ENCODE measurements at places on chromosomes 6 and 20.
A peak's percentile ranks its signal among the peaks of the same experiment; 100 is the strongest.

DNA sequence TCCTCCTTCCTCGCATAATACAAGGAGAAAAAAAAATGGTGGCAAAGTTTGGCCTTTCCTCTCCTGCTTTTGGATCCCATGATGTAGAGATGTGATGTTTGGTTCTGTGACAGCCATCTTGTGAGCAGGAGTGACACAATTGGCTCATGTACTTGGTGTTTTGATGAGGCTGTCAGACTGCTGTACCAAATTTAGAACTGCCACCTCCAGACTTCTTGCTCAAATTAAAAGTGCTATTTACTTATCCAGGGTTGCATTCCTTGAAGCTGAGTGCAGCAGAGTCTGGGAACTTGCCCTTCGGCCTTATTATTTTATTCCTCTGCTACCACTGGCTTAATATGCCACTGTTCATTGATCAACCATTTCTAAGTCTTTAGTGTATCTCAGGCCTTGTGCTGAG, 21.9 kb downstream of the BCAS1 start:
- no peak for DNase-seq

- DNase-seq = no peak
Measured at GRCh38 chr20:16299897-16300296, 273.4 kb downstream of the KIF16B start.

GRCh38 chr6:87803791-87804190, 101.8 kb upstream of the AKIRIN2 start:
- no peak for DNase-seq

- DNase-seq = no peak
Measured at GRCh38 chr20:34524426-34524825, 8.2 kb downstream of the DYNLRB1 start.

DNA sequence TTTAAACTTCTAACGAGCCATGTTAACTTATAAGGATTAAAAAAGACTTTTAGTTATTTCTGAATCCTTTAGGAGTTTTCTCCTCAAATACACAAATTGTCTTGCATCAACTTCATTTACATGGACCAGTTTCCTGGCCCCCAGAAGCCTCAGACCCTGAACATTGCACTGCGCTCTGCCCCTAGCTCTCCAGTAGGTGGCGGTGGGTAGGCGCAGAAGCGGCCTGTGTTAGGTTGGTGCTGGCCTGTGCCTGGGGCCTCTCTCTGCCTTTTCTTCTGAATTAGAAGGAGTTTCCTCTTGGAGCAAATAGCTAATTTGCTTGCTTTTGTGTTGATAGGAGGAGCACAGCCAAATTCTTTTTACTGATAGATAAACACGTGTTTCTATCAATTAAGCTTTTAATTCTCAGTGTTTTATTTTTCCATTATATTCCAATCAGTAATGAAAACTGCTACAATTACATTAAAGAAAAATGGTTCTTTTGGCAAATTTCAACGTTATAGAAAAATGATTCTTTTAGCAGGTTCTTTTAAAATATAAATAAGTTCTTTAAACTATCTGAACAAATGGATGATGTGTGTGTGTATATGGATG, 44.4 kb downstream of the DTD1 start:
- peak; percentile 68 for DNase-seq

- DNase-seq = no peak
Measured at GRCh38 chr6:132482581-132482980, 30.3 kb downstream of the STX7 start.

GRCh38 chr20:61557621-61558020, 305.6 kb downstream of the CDH4 start:
- no peak for DNase-seq

DNA sequence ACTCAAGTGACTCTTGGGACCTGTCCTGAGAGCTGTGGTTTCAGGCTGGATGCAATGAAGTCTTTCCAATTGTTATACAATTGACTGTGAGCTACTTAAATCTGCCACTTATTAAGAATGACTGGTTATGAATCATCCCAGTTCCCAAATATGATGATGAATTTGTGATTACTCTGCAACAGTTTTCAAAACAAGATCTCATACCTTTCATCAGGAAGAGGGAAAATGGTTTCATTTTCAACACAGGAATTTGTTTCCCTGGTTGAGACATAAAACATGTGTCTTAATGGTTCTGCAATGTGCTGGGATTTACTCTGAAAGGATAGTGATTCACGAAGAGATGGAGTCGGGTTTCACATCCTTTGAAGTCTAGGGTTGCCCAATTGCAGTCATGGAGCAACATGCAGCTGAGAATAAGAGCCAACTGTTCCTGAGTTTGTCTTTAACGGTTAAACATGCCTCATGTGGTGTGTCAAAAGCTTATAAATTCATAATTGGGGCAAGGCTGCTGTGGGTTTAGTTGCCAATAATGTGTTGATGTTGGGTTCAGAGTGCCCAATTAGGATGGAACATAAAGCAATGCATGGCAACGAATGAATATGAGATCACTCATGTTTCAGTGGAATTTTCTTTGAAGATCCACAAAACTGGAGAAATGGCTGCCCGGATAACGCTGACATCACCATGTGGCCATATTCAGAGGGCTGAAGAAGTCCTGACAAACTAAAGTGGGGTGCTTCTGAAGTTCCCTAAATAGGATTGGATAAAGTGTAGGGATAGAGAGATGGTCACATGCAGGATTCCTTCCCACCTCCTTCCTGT, 41.0 kb downstream of the CYP24A1 start:
- no peak for DNase-seq

GRCh38 chr6:136846046-136846445, 23.7 kb downstream of the PEX7 start:
- DNase-seq = peak; percentile 84

GRCh38 chr6:132192631-132193030, 208.6 kb downstream of the MOXD1 start:
- DNase-seq = no peak

- no peak for DNase-seq
Measured at GRCh38 chr6:36823421-36824096, 15.7 kb downstream of the CPNE5 start.

DNA sequence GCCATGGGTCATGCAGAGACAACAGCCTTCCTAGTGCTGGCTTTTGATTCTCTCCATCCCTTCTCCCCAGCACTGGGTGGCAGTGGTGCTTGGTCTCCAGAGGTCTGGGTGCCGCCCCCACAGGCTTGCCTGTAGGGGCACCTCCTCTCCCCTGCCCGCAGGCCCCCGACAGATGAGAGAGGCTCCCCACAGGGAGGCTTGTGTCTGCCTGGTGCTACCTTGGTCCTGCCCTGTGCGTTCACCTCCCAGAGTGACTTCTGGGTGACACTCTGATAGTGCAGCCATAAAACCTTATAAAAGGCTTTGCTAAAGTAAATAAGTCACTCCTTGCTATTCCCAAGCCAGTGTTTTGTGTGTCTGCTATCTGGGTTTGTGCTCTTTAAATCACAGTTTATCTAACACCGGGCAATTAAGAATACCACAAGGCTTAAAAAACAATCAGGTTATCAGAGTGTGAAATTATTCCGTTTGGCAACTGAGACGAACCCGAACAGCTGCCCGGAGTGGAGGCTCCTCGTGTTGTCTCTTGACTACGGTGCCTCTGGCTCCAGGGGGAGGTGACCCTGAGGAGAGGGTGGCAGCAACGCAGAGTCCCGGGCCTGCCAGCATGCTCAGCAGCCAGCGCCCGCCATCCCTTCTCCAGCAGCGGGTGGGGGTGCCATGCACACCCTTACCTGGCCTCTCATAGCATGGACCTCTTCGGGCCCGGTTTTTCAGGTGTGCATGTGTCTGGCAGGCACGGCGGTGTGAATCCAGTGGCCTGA, 5.4 kb upstream of the C20orf204 start:
- peak; percentile 55 for DNase-seq

DNA sequence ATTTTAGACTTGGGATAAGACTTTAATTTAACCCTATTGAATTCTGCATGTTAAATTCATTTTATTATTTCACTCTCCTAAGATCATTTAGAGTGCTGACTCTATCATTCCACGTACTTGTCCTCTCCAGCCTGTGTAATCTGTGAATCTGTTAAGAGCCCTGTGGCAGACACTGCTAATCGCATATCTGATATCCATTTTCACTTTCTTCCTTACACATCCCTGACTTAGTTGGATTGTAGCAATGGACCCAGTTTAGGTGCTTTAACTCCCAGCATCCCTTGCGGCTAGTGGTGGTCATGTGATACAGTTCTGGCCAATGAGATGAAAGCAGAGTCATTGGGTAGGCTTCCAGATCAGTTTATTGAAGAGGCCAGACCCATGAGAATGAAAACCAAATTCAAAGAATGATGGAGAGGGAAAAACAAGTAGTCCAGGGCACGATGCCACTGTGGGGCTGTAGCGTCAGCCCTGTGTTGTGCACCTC, 57.2 kb upstream of the SOX4 start:
- no peak for DNase-seq

- no peak for DNase-seq
Measured at GRCh38 chr6:13689511-13690256, 22.0 kb downstream of the RANBP9 start.

GRCh38 chr6:14141351-14142062, 23.9 kb downstream of the CD83 start:
- no peak for DNase-seq

GRCh38 chr20:1857466-1857865, 37.7 kb upstream of the SIRPA start:
- DNase-seq = no peak

DNA sequence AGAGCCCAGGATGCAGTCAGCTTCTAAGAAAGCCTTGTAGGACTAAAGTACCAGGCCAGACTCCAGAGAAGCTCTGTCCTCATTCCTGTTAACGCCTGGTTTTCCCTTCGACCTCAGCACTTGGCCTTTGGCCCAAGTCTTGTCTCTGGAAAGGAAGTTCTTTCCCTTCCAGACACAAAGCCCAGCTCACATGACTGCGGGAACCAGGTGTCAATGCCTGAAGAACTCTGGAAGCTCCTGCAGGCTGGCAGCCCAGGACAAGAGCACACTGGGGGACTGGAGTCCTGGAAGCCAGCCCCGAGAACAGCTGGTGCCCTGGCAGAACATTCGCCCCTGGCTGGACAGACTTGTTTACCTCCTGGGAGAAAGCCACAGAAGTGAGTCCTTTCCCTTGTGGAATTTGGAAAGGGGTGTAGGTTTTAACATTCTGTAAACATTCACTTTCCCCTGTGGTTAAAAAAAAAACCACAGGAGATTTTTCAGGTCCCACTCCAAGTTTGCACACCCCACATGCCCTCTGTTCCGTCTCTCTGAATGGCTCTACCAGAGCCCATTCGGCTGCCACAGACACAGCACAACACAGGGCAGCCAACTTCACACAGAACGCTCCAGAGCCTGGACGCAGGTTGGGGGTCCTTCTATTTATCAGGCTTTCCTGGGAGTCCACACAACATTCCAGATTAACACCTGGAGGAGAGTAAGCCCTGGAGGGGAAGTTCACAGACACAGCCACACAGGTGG, 18.1 kb downstream of the ACSS1 start:
- peak; percentile 88 for DNase-seq

DNA sequence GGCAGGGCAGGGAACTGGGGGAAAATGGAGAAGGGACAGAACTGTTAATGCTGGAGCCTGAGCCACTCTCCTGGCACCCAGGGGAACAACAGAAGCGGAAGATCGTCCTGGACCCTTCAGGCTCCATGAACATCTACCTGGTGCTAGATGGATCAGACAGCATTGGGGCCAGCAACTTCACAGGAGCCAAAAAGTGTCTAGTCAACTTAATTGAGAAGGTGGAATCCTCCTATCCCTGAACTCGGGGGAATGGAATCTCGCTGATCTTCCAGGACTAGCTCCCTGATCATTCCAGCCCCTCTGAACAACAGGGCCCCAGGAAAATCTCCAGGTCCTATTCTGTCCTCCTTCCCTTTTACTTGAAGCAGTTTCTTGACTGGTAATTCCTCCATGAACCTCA, 2.0 kb downstream of the CFB start:
- no peak for DNase-seq

DNA sequence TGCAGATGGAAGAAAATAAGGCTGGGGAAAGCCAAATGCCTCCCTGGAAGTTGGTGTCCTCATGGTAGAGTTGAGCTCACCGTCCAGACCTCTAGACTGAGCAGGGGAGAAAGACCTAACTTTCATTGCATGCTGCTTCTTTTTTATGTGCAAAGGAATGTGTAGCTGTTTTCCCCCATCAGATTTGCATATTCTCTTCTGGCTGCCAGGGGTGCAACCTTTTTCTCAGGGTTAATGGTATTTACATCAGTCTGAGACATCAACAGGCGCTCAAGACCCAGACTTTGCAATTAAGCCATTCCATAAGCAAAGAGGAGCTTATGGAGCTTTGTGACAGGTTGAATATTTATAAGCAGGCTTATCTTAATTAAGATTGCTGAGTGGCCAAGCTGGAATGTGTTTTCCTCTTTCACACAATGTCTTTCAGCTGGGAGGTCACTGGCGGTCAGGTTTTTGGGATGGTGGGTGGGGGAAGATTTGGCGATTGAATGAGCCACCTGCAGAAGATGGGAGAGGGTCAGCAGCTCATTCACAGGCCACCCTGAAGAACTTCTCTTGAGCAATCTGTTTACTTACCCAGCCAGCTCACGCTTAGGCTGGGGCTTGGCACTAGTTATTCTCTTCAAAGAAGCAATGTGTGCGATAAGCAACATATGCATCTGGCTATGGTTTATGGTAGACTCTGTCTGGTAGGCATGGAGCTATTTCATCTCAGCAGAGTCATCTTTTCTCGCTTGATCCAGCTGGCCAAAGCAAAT, 88.6 kb downstream of the SCP2D1 start:
- no peak for DNase-seq

- DNase-seq = no peak
Measured at GRCh38 chr20:13953227-13953626, 37.2 kb downstream of the SEL1L2 start.

- DNase-seq = no peak
Measured at GRCh38 chr20:55582498-55582897, 422.8 kb downstream of the CBLN4 start.
